Endothelial cell (in vitro differentiated cells): ENCODE measurements at places on chromosomes 16 and 17.

DNA sequence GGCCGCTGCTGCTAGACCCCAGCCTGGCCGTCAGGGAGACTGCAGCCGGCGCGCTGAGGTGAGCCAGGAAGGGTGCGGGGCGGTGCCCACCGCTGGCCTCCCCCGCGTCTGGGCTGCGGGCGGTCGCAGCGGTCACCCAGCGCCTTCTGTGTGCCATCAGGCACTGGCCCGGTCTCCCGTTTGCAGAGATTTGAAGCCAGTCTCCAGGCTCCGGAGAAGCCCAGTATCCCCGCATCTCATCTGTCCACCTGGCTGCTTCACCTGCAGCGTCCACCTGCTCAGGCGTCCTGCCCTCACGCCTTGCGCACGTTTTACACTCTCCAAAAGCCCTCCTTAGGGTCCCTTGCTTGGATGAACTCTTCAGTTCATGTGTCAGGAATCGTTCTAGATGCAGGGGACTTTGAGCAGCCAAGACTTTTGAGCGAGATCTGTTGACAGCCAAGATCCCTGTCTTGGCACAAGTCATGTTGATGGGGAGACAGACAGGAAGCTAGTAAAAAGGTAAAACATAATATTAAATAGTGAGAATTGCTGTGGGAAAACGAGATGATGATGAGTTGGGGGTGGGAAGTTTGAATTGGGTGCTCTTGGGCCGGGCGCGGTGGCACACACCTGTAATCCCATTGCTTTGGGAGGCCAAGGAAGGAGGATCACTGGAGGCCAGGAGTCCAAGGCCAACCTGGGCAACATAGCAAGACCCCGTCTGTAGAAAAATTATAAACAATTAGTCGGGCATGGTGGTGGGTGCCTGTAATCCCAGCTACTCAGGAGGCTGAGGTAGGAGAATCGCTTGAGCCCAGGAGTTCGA, 916 bp downstream of the HEATR3 start:
- peaks cover 13% of the 10 kb centered on the region for H3K27me3 ChIP-seq
- H3K4me1 ChIP-seq = peaks cover 18% of the 10 kb centered on the region
- H3K4me3 ChIP-seq = peak overlapping the region; percentile 92
- H3K27ac ChIP-seq = no peak overlapping the region
- H3K36me3 ChIP-seq = peaks cover 4% of the 10 kb centered on the region
- no peak for DNase-seq

DNA sequence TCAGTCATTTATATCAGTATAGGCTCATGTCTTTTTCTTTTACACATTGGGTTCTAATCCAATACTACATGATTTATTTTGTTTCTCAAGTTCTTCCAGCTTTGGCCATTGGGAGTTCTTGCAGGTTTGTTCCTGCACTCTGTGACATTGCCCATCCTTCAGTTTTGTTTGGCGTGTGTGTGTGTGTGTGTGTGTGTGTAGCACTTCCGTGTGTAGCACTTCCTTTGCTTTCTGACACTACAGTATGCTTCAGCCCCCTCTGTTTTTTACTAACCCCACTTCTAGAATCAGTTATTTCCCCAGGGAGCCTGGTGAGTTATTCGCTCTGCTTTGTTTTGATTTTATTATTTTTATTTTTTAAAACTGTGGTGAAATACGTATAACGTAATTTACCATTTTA, 75.6 kb upstream of the LGALS9 start:
- no peak overlapping the region for H3K27ac ChIP-seq
- H3K4me3 ChIP-seq = no peak overlapping the region
- no peak for DNase-seq
- H3K27me3 ChIP-seq = peaks cover 13% of the 10 kb centered on the region
- H3K36me3 ChIP-seq = peaks cover 28% of the 10 kb centered on the region
- peaks cover 25% of the 10 kb centered on the region for H3K4me1 ChIP-seq

- H3K36me3 ChIP-seq = peaks cover under 1% of the 10 kb centered on the region
- H3K4me1 ChIP-seq = peaks cover 28% of the 10 kb centered on the region
- H3K27ac ChIP-seq = no peak overlapping the region
- no peaks in the 10 kb centered on the region for H3K27me3 ChIP-seq
Observed at GRCh38 chr17:6509031-6509771, 47.2 kb downstream of the PITPNM3 start.

DNA sequence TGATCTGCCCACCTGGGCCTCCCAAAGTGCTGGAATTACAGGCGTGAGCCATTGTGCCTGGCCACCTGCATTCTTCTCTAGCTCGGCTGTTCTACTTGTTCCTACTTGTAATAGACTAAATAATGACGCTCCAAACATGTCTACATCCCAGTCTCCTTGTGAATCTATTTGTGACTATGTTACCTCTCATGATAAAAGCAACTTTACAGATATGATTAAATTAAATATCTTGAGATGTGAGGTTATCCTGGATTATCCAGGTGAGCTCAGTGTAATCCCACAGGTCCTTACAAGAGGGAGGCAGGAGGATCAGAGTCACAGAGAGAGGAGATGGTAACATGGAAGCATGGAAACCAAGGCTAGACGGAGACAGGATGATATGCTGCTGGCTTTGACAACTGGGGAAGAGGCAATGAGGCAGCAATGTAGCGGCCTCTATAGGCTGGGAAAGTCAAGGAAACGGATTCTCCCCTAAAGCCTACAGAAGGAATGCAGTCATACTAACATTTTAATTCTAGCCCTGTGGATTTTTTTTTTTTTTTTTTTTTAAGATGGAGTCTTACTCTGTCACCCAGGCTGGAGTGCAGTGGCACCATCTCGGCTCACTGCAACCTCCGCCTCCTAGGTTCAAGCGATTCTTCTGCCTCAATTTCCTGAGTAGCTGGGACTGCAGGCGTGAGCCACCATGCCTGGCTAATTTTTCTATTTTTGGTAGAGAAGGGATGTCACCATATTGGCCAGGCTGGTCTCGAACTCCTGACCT, 5.0 kb upstream of the LASP1 start:
- no peak for DNase-seq
- peak overlapping the region; percentile 74 for H3K27ac ChIP-seq
- H3K4me1 ChIP-seq = peaks cover 19% of the 10 kb centered on the region
- H3K27me3 ChIP-seq = peaks cover 20% of the 10 kb centered on the region
- H3K4me3 ChIP-seq = no peak overlapping the region
- H3K36me3 ChIP-seq = peaks cover 7% of the 10 kb centered on the region

DNA sequence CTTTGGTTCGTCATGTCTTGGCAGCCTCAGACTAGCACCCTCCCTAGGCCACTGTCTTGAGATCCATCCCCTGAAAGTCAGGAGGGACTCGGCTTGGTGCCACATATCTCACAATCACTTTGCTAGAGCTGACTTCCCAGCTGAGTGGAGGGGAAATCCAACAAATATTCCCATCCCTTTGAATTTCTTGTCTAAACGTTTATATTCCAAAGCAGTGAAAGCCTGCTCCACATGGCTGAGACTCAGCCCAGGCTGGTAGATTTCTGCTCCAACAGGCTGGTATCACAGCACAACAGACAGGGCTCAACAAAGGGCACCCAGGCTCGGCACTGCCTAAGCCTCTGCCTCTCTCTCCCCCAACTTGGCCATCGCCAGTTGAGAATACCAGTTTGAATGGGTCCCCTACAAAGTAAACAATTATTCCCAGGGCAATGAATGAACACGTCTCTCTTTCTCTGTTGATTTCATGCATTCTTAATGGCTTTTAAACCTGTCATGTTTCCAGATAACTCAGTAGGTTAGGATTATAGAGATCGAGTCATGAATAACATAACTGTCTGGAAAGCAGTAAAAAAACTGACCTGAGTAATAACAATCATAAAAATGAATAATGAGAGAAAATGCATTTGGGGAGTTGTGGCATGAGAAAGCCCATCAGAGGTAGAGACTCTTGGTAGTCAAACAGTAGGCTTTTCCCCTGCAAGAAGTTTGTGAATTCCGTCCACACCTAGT, 1.0 kb downstream of the KRT13 start:
- peaks cover 13% of the 10 kb centered on the region for H3K27me3 ChIP-seq
- peaks cover 3% of the 10 kb centered on the region for H3K4me1 ChIP-seq
- H3K36me3 ChIP-seq = no peaks in the 10 kb centered on the region
- no peak overlapping the region for H3K27ac ChIP-seq

DNA sequence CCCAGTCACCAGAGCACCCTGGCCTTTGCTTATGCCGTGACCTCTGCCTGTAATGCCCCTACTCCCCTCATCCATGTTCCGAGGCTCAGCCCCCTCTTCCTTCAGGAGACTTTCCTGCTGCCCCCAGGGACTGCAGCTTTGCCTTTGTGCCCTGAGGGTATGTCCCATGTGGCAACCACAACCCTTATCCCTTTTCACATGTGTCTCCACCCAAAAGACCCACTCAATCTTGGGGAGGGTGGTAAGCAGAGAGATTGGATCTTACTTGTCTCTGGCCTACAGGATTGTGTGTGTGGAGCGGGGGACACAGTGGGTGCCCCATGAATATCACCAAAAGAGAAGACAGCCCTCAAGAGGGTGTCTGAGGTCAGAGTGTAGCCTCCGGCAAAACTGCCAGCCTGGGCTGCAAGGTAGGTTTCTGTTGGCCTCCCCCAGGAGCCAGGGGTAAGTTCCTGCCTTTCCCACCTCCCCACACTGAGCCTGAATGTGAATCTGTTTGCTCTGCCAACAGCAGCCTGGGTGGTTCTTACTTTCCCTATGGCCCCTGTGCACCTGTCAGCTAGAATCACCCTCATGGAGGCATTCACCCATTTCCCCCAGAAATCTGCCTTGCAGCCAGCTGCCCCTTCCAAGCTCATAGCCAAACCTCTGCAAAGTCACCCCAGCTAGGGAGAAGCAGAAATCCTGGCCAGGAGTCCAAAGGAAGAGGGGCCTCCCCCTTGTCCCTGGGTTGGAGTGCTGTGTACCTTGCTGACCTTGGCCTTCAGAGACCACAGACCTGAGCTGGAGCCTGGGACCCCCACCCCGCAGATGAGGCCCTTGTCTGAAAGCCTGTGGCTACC, 11.5 kb upstream of the C17orf113 start:
- H3K27ac ChIP-seq = no peak overlapping the region
- peaks cover 15% of the 10 kb centered on the region for H3K4me1 ChIP-seq
- peaks cover 9% of the 10 kb centered on the region for H3K27me3 ChIP-seq
- DNase-seq = no peak
- no peak overlapping the region for H3K4me3 ChIP-seq

DNA sequence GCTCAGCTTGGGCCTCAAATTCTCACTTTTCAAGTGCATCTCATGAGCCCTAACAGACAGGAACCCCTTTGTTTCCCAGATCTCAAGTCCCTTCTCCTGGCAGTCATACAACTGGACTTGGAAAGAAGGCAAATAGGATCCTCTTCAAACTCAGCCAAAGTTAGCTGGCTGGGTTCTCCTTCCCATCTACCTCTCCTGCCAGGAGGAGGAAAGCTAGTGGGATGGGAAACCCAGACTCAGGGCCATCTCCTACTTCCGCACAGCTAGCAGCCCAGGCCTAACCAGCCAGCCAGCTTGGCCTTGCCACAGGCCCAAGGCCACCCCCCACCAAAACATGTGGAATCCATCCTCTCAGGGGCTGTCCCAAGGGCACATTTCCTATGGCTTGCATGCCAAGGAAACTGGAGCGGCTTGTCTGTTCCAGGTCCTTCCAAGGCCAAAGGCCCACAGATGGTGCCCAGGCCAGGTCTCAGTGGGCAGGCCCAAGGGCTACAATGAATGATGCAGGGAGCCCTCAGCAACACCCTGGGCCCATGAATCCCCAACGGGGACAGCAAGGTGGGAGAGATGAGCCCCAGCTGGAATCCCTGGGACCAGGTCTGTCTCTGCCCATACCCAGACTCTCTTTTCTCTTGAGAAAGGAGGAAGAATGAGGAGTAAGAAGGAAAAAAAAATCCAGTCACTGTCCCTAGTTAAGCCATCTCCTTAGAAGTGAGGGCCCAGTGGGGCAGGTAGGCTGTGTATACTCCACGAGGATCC, 1.7 kb downstream of the SMARCD2 start:
- DNase-seq = no peak
- H3K4me3 ChIP-seq = peak overlapping the region; percentile 99
- peaks cover 2% of the 10 kb centered on the region for H3K36me3 ChIP-seq
- no peak overlapping the region for H3K27ac ChIP-seq
- H3K4me1 ChIP-seq = peaks cover 22% of the 10 kb centered on the region
- peaks cover 5% of the 10 kb centered on the region for H3K27me3 ChIP-seq

DNA sequence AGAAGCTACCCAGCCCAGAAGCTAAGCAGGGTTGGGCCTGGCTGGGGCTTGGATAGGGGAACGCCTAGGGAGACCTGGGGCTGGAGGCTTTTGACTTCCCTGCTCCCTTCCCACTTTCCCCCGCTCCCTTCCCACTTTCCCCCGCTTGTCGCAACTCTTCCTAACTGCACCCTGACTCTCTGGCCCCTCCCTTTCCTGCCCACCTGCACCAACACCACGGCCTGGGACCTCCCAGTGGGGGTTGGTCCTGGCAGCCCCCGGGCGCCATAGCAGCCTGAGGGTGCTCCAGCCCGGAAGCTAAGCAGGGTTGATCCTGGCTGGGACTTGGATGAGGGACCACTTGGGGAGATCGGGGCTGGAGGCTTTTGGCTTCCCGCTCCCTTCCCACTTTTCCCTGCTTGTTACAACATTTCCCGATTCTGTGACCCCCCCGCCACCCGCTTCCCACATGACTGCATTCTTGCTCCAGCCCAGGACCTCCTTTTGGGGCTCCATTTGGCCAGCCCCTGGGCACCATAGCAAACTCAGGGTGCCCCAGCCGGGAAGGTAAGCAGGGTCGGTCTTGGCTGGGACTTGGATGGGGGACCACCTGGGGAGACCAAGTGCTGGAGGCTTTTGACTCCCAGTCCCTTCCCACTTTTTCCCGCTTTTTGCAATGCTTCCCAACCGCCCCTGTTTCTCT, 2287.0 kb downstream of the TP53TG3F start:
- peaks cover 23% of the 10 kb centered on the region for H3K36me3 ChIP-seq
- no peak for DNase-seq
- H3K4me3 ChIP-seq = no peak overlapping the region
- H3K27ac ChIP-seq = no peak overlapping the region
- peaks cover 13% of the 10 kb centered on the region for H3K27me3 ChIP-seq

GRCh38 chr16:20899071-20899470, 1.1 kb downstream of the DCUN1D3 start:
- peak overlapping the region; percentile 94 for H3K4me3 ChIP-seq
- no peaks in the 10 kb centered on the region for H3K36me3 ChIP-seq
- peak overlapping the region; percentile 80 for H3K27ac ChIP-seq

DNA sequence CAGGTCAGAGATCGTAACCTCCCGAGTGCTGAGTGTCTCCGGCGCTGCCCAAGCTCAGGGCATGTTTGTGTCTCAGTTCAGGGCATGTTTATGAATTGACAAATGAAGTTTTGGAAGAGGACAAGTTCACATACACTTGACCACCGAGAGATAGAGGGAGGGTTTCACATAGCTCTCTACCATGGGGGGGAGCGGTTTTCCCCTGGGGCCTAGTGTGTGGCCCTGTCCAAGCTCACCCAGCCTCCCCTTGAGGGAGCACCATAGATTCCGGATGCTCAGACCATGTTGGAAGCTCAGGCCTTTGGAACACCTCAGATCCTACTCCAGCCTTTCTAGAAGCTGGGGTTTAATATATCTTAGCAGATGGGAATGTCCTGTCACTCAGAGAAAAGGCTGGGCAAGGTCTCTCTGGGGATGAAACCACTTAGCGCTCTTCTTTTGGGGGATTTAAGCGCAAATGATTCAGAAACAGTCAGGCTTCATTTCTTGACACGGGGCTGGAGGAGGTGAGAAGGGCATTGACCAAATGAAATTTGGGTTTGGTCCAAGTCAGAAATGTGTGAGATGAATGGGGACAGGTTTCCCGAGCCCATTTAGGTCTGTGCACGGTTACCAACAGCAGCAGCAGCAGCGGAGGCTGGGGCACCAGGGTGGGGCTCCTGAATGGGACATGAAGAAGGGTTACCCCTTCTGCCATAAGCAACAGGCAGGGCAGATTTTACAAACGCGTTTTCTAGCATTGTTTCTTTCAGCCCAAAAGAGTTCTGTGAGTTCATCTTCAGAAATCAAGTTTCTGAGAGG, 96.6 kb downstream of the METRNL start:
- no peaks in the 10 kb centered on the region for H3K36me3 ChIP-seq
- H3K27ac ChIP-seq = no peak overlapping the region
- H3K4me3 ChIP-seq = no peak overlapping the region
